ENCODE measurements at places on chromosomes 11 and 22. TPM values are rescaled to one million over a fixed set of nuclear protein-coding genes. Genes with fewer than 3 reads are reported as not detected.

PRODH gene
- total RNA-seq = 1.8 TPM

PARVA gene
- 53.3 TPM for total RNA-seq

JAM3 gene
- 438 TPM for total RNA-seq

OR5B21 gene
- not detected for total RNA-seq

EFCAB6 gene
- total RNA-seq = 0.69 TPM

OR4A47 gene
- not detected for total RNA-seq

KDM4E gene
- total RNA-seq = not detected

DNA sequence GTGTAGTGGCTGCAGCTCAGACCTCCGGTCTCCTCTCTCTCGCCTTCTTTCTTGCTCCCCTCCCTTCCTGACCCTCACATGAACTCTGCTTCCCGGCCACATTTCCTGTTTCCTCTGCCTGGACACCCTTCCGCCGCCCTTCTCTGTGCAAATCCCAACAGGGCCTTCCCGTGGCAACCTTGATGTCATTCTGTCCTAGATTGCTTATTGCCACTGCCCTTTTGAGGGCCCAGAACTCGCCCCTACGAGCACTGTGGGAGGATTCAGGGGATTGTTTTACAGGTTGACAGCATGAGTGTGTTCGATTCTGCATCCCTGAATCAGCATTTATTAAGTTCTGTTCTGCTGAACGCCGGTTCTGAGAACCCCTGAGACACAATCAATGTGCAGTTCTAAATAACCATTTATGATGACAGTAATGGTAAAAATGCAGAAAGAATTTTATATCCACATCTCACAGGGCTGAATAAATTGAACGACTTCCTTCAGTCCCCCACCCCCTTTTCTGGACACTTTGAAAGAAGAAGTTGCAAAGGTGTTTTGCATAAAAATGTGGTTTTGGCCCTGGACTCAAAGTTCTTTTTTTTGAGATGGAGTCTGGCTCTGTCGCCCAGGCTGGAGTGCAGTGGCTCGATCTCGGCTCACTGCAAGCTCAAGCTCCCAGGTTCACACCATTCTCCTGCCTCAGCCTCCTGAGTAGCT lies 6.4 kb downstream of the BATF2 start:
- no peaks in the 10 kb centered on the region for H3K36me3 ChIP-seq
- H3K27me3 ChIP-seq = peaks cover 1% of the 10 kb centered on the region
- H3K27ac ChIP-seq = peak overlapping the region; percentile 59
- H3K4me3 ChIP-seq = peak overlapping the region; percentile 39
- peak; percentile 61 for DNase-seq

DNA sequence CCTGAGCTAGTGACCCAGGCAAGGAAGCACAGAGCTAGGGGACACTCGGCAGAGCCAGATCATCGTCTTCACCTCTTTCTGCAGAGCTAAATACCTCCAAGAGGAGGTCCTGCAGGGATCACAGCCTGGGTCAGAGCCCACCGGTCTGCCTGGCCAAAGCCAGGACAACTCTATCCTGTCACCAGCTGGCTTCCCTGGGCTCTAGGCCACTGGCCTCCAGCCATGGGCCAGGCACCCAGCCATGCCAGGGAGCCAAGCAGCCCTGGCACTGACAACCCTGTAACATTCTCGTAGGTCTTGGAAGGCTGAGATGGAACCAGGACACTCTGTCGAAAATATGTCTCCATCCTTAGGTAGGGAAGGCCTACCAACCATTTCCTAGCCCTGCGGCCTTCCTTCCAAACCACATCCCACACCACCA lies 270.1 kb downstream of the BUD13 start:
- no peak overlapping the region for H3K27ac ChIP-seq
- no peaks in the 10 kb centered on the region for H3K36me3 ChIP-seq
- no peak overlapping the region for H3K4me3 ChIP-seq
- H3K4me1 ChIP-seq = no peaks in the 10 kb centered on the region
- no peak for DNase-seq
- H3K27me3 ChIP-seq = peaks cover under 1% of the 10 kb centered on the region

DNA sequence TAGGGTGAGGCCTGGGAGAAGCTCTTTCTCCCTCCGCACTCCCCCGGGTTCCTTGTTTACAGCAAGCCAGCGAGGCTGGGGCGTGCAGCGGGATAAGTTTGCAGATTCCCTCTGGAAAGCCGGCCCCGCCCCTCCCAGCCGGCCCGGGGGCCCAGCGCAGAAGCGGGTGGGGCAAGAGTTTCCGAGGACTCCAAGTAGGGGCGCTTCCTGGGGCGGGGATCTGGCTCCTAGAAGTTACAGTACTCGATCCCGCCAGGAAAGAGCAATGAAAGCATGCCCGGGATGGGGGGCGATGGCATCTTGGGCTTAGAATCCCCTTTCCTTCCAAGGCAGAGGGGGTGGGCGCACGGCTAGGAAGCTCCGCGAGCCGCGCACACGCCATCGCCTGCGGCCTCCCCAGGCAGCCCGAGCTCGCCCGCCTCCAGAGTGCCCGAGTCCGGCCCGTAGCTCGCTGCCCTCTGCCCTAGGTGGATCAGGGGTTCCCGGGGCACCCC lies 385 bp downstream of the TST start:
- peaks cover 2% of the 10 kb centered on the region for H3K27me3 ChIP-seq
- peak; percentile 41 for DNase-seq
- H3K36me3 ChIP-seq = peaks cover 4% of the 10 kb centered on the region
- peak overlapping the region; percentile 70 for H3K27ac ChIP-seq
- peak overlapping the region; percentile 94 for H3K4me3 ChIP-seq

DNA sequence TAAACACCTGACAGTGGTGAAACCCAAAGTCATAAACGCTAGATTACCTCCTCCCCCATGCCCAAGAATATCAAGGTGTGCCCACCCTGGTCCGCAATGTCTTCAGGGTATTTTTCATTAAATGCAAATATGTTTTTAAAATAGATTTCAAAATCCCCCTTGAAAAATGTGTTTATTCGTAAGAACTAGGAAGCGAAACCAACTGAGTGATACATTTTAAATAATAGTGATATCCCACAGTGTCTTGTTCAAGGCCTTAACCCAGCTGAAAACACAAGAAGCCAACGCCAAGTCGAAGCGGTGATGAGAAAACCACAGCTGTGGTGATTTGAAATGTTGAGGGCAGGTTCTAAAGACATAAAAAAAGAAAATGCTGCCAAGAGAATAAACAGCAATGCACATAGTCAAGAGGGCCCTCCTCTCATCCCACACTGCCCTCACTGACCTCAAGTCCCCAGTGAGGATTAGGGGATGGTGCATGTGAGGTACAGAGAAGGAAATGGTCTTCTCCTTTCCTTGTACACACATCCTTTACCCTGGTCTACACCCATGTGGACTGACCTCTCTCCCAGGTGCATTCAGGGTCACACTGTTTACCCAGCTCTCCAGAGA lies 25.5 kb downstream of the KCNJ1 start:
- peaks cover 25% of the 10 kb centered on the region for H3K4me1 ChIP-seq
- no peak overlapping the region for H3K27ac ChIP-seq
- no peak for DNase-seq
- peaks cover 3% of the 10 kb centered on the region for H3K27me3 ChIP-seq

GRCh38 chr11:60914633-60915247 lies 782 bp downstream of the TMEM109 start:
- H3K4me1 ChIP-seq = peaks cover 58% of the 10 kb centered on the region
- H3K36me3 ChIP-seq = peaks cover 6% of the 10 kb centered on the region
- DNase-seq = peak; percentile 27
- H3K4me3 ChIP-seq = peak overlapping the region; percentile 95
- H3K27ac ChIP-seq = peak overlapping the region; percentile 92

- no peaks in the 10 kb centered on the region for H3K4me1 ChIP-seq
- peaks cover 14% of the 10 kb centered on the region for H3K27me3 ChIP-seq
- no peak for DNase-seq
These were observed 51.4 kb upstream of the RASD2 start for GRCh38 chr22:35489239-35489638.

- DNase-seq = no peak
- peaks cover 6% of the 10 kb centered on the region for H3K36me3 ChIP-seq
- H3K27ac ChIP-seq = no peak overlapping the region
- no peak overlapping the region for H3K4me3 ChIP-seq
These were observed 5.1 kb downstream of the PGGHG start for GRCh38 chr11:293852-294661.

DNA sequence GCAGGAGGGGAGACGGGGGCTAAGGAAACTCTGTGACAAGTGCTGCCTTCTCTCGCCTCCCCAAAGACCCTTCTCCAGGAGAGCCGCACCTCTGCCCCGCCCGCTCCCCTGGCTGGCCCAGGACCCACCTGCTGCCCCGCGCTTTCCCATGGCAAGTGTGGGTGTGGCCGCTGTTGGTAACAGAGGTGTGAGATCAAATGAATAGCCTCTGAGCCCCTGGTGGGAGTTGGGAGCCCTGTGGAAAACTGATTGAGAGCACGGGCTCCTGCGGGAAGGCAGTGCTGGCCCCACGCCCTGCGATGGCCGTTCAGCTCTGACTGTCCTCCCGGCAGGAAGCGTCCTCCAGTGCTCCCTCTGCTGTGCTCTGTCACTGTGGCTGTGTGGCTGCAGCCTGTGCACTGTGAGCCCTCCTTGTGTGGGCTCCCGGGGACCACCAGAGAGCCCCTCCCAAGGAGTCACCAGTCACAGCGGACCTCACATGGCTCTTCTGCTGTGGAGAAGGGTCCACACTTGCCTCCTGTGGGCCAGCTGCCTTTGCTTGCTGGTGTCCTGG lies 1275.9 kb downstream of the BRD1 start:
- H3K4me1 ChIP-seq = no peaks in the 10 kb centered on the region
- peaks cover under 1% of the 10 kb centered on the region for H3K27me3 ChIP-seq
- H3K27ac ChIP-seq = no peak overlapping the region
- no peak for DNase-seq

DNA sequence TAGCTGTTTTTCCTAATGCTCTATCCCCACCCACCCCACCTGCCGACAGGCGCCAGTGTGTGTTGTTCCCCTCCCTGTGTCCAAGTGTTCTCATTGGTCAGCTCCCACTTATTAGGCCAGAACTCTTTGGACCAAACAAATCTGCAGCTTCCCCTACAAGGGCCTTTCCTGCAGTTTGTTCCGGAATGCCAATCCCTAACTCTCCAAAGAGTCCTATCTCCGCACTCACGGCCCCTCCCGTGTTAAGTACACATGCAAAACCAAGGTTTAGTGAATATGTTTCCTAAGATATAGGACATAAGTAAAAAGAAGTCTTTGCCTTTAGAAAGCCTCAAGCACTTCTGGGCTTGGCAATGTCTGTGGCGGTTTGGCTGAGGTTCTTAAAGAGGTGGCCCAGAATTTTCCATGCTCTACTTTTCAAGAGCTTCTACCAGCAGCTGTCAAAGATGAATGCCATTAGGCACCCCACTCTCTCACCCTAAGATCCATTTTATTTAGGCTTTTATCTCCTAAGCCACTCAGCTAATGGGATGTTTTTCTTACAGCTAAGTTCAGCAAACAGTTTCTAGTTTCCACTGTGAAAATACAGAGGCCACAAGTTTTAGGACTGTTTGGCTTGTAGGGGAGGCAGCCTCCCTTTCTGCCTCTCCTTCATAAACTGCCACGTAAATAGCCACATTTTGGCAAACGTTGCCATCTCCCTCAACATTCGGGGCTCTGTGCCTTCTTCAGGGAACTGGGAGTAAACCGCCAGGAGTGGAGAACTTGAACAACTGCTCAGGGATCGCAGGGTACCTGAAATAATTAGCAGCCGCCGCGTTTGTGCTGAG lies 1.6 kb downstream of the CD59 start:
- H3K4me3 ChIP-seq = peak overlapping the region; percentile 91
- no peak for DNase-seq
- peaks cover 17% of the 10 kb centered on the region for H3K4me1 ChIP-seq
- no peak overlapping the region for H3K27ac ChIP-seq
- peaks cover 5% of the 10 kb centered on the region for H3K36me3 ChIP-seq
- no peaks in the 10 kb centered on the region for H3K27me3 ChIP-seq

GRCh38 chr11:14977101-14977880 lies 5.1 kb upstream of the CALCA start:
- no peak overlapping the region for H3K27ac ChIP-seq
- no peaks in the 10 kb centered on the region for H3K36me3 ChIP-seq
- no peak overlapping the region for H3K4me3 ChIP-seq
- DNase-seq = no peak
- H3K4me1 ChIP-seq = peaks cover 20% of the 10 kb centered on the region

GRCh38 chr11:17277024-17277584 lies 565 bp downstream of the NUCB2 start:
- no peaks in the 10 kb centered on the region for H3K36me3 ChIP-seq
- peaks cover 8% of the 10 kb centered on the region for H3K4me1 ChIP-seq
- H3K27ac ChIP-seq = no peak overlapping the region

DNA sequence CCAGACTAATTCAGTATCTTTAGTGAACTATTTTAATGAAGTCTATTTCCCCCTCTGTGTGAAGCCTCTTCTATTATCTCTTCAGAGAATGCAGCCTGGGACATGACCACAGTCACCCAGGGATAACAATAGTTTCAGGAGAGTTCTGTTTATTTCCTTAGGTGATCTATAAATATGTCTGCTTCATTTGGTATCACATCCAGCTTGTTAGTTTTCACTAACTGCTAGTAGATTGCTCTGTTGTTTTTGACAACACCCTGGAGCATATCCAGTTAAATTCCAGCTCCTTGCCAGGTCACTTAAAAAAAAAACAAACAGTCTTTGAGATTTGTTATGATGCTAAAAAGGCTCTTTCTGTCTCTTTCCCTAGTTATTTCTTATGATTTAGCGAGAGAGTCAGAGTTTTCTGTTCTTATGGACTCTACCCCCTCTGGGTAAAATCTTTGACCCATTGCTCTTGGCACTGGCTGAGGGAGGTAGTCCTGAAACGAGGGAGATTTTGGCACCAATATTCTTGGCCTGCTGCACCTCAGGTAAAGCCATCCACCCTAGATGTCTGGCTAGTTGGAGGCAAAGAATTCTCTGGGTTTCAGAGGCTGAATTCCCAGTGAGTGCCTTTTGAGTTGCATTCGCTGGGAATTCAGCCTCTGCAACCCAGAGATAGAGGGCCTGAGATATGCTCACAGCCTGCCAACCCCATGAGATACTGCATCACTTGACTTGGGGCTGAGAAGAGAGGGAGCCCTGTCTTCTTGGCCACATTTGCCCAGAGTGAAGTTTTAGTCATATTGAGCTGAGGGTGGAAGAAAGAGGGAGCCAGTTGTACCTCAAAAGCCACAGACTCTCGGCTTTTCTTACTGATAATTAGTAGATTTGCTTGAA lies 159.1 kb downstream of the PGR start:
- no peak overlapping the region for H3K27ac ChIP-seq
- no peak overlapping the region for H3K4me3 ChIP-seq

DNA sequence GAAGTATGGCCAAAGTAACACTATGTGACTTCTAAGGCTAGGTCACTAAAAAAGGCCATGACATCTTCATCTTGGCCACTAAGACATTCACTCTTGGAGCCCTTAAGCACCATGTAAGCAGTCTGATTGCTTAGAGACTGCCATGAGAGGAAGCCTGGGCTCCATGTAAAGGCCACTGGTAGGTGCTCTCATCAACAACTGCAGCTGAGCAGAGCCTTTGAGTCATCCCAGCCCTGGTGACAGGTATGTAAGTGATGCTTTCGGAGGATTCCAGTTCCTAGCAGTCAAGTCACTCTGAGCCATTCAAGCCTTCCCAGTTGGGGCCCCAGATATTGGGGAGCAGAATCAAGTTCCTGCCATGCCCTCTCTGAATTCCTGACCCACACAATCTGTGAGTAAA lies 26.2 kb downstream of the GAB2 start:
- H3K4me1 ChIP-seq = peaks cover 38% of the 10 kb centered on the region
- peaks cover 2% of the 10 kb centered on the region for H3K27me3 ChIP-seq
- DNase-seq = no peak
- H3K4me3 ChIP-seq = no peak overlapping the region
- H3K27ac ChIP-seq = no peak overlapping the region

GRCh38 chr11:28228196-28228895 lies 120.2 kb downstream of the METTL15 start:
- H3K4me3 ChIP-seq = no peak overlapping the region
- H3K4me1 ChIP-seq = no peaks in the 10 kb centered on the region
- H3K27me3 ChIP-seq = no peaks in the 10 kb centered on the region
- DNase-seq = no peak
- H3K36me3 ChIP-seq = no peaks in the 10 kb centered on the region

GRCh38 chr22:24434471-24435322 lies 7.3 kb downstream of the ADORA2A start:
- H3K36me3 ChIP-seq = no peaks in the 10 kb centered on the region
- DNase-seq = no peak
- no peak overlapping the region for H3K4me3 ChIP-seq
- H3K27me3 ChIP-seq = peaks cover 9% of the 10 kb centered on the region
- H3K4me1 ChIP-seq = peaks cover 6% of the 10 kb centered on the region

All from endothelial cell (in vitro differentiated cells).